ENCODE measurements at places on chromosomes 13 and 19.

DNA sequence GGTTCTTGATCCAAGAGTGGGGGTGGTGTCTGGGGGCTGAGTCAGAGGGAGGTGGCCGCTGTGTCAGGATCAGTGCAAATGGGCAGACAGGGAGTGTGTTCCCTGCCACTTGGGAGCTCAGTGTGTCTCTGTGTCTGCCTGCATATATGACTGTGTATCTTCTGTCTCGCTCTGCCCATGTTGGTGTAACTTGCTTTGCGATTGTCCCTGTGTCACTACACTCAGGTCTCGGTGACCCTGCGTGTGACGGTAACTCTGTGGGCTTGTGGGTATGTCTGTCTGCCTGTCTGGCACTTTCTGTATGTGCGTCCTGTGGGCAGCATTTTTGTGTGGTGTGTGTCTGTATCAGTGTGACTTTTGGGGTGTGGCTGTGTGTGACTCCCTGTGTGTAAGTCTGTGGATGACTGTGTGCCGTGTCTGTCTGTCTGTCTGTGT is 8.2 kb upstream of the ERFL start:
- DNase-seq, result no peak

- no peak for DNase-seq
Measured at GRCh38 chr13:52447815-52448552, 2.5 kb downstream of the VPS36 start.

- DNase-seq, result no peak
Measured at GRCh38 chr13:21395953-21396352, 63.1 kb downstream of the ZDHHC20 start.

- DNase-seq, result peak; percentile 81
Measured at GRCh38 chr19:52007806-52008557, at the start of gene ZNF615. Gene ZNF615, minus strand, starts transcription at chr19:52008211. Its CDS starts 4,500 bp downstream, at chr19:52003711.

DNA sequence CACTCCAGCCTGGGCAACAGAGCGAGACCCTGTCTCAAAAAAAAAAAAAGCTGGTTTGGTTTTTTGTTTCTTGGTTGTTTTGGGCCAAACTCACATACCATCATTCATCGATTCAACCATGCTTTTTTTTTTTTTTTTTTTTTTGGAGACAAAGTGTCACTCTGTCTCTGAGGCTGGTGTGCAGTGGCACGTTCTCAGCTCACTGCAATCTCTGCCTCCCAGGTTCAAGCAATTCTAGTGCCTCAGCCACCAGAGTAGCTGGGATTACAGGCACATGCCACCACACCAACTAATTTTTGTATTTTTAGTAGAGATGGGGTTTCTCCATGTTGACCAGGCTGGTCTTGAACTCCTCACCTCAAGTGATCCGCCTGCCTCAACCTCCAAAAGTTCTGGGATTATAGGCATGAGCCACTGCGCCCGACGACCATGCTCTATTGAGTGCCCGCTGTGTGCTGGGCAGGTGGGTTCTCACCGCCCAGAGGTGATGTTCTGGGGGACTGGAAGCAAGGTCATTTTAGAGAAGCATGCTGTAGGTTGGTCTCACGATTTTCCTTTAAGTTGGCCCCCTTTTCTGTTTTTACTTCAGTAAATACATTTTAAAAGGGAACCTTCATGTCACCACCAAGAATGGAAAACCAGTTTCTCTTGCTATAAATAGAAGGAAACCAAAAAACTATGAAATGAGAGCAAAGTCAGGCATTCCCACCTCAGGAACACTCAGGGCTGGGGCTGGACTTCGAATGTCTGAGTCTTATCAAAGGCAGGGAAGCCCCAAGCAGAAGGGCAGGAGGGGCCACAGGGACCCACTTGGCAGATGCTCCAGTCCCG is 8.3 kb upstream of the JUND start:
- DNase-seq, result no peak

- no peak for DNase-seq
Measured at GRCh38 chr13:62781866-62782265, 1366.2 kb upstream of the PCDH20 start.

DNA sequence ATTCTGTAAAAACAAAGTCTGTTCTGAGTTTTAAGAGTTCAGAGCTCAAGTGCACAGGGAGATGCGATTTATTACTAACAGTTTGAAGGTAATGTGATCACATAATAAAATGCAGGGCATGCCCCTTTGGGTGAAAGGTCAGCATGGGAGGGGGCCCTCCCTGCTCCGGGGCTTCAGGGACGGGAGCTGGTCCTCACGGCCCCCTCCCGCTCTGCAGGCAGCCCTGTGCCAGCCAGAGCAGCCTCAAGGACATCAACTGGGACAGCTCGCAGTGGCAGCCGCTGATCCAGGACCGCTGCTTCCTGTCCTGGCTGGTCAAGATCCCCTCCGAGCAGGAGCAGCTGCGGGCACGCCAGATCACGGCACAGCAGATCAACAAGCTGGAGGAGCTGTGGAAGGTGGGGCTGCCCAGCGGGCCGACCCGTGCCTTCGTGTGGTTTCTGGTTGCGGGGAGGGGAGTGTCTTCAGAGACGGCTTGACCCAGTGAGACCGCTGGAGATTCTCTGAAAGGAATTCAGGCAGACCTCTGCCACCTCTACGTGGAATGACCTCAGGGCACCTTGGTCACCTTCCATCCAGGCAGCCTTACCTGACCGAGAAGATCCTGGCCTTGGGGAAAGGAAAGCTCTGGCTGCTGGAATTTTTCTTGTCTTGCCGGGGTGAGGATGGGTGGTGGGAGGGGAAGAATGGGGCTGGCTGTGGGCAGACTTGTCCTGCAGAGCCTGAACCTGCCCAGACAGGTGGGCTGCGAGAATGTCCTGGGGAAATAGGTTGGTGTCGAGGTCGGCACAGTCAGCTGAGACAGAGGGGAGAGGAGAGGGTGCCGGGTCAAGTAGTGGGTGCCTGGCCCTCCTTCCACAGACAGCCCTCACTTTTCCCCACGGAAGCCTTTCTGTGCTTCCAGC is 19.0 kb downstream of the UPF1 start:
- no peak for DNase-seq

DNA sequence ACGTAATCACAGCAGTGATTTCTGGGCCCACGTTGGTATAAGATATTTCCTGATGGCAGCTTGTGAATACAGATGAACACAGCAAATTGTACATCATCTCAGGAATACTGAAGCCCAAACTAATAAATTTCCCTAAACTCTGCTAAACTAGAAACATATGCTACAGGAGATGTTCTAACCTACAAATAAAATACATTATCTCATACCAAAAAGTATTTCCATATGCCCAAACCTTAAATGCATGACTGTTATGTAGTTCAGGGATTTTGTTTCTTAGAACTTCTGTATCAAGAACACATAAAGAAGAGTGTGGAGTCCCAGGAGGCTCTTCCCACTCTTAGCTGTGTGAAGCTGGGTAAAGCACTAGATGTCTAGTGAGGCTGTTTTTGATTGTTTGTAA is 138.4 kb downstream of the RFC3 start:
- no peak for DNase-seq

- peak; percentile 98 for DNase-seq
Measured at GRCh38 chr13:27182844-27183497, 11.4 kb upstream of the USP12 start.

DNA sequence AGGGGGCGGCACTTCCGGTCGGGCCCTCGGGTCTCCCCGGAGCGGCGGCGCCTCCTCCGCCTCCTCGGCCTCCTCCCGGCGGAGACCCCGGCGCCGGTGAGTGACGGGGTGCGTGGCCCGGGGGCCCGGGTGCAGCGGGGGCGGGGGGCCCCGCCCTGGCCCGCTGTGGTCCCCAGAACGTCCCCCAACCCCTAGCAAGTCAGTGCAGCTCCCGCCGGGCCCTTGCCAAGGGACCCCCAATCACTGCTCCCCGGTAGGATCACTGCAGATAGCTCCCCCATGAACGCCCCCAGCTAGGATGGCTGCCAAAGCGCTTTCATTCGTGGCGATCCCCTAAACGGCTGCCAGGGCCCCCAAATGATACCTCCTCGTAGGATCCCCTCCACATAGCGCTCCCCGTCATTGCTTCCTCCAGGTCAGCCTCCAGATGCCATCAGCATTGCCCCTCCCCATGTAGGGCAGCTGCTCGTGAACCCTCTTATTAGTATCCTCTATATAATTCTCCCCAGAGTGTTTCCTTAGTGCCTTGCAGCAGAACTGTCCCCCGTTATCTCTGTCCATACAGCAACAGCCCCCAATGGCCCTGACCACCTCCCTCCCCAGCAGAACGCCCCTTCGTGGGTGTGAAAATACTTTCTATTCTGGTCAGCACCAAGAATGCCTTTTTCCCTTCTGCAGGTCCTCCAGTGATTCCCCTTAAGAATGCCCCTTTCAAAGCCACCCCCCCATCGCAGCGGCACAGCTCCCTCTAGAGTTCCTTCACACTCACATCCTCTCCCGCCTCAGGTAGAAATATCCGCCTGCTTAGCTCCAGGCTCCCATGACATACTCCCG is at the start of gene ZNF865:
ZNF865 (plus strand) TSS at position 11 of the 834 bp plus-strand sequence. CDS start 7,972 bp downstream, outside the sequence.
- DNase-seq, result peak; percentile 87

- DNase-seq, result no peak
Measured at GRCh38 chr13:46166947-46167610, 14.9 kb downstream of the LCP1 start.

DNA sequence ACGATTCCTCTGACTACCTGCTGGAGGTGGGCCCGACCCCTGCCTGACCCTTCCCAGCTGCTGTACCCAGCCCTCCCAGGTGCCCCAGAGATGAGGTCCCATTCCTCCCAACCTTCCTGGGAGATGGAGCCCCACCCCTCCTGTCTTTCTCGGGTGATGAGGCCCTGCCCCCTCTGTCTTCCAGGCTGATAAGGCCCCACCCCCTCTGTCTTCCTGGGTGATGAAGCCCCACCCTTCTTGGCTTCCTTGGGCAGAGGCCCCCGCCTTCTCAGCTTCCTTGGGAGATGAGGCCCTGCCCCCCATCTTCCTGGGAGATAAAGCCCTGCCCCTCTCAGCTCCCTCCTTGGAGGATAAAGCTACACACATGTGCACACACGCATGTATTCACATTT is 47.9 kb downstream of the CERS4 start:
- DNase-seq, result no peak

GRCh38 chr19:15252398-15253018 is 20.3 kb upstream of the EPHX3 start:
- DNase-seq, result no peak

DNA sequence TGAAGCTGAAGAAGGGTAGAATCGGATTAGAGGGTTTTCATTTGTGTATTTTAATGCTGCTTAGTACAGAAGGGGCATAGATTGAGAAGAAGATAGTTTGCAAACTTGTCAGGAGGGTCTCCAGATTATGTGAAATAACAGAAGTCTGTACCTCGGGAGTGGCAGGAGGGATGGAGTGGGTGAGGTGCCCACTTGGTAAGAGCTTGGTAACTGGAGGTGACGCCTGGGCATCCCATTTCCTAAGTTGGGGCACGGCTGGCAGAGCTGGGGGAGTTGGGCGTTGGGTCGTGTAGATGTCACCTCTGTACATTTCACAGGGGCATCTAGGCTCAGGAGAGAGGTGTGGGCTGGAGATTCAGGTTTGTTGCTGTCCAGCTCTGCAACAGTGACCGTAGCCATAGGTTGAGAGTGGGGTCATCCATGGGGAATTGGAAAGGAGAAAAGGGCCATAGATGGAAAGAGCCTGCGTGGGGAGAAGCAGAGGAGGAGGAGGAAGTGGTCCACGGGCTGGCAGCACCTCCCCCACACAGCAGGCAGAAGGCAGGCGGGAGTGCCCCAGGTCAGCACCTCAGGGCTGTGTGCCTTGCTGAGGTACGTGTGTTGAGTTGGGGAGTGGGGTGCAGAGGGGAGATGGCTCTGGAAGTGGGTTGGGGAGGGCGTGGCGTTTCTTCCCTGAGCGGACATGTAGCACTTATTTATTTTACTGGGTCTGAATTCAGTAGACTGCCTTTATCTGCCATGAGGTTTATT is 31.2 kb downstream of the MPHOSPH8 start:
- DNase-seq, result no peak

GRCh38 chr13:38262211-38262610 is 87.4 kb upstream of the UFM1 start:
- no peak for DNase-seq

DNA sequence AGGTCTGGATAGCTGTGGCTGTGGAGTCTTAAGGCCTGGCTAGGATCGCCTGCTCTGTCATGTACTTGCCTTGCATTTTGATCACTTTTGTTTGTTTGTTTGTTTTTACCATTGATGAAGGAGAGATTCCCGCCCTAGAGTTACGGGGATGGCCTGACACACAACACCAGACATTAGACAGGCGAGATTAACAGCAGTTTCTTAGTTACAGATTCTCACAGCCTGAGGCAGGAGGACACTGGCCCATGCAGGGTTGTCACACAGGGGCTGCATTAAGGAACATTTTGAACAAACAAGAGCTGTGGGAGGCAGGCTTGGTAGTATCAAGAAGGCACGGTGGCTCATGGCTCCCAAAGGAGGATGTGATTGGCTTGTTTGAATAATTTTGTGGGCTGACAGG is 291.8 kb downstream of the HS6ST3 start:
- no peak for DNase-seq

DNA sequence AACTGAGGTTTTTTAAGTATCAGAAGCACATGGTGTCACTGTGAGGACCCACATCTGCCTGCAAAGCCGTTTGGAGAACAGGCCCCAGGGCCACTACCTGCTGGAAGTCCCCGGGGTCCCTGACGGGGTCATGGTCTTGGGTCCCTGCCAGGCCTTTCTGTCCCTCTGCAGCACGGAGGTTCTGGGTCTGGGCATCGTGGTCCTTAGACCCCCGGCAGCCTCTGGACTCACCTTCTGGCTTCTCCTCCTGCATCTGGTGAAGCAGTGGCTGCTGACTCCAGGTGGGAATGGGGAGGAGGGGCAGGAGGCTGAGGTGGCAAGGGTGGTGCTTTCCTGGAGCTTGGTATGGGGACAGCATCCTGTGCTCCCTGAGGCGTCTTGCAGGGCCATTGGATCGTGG is 198.6 kb downstream of the TEX29 start:
- DNase-seq, result no peak

DNA sequence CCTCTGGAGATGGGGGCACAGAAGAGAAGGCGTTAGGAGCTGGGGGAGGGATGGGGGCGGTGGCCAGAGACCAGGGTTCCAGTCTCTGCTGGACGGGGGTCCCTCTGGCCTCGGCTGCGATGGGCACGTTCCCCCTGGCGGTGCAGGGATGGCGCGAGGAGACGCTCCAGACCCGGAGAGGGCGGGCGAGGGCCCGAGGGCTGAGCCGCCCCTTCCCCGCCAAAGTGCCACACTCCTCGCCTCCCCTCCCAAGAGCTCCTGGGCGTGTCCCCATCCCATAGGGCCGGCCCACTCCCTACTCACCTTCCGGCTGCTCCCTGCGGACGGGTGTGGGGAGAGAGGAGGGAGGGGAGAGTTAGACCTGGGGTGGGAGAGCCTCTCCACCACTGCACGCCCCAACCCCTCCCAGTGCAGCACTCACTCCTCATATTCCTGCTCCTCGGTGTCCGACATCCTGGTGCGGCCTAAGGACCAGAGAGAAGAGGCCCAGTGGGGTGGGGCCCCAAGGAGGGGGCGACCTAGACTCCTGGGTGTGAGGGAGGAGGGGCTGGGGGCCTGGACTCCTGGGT is 2.2 kb downstream of the TNNT1 start:
- peak; percentile 78 for DNase-seq

DNA sequence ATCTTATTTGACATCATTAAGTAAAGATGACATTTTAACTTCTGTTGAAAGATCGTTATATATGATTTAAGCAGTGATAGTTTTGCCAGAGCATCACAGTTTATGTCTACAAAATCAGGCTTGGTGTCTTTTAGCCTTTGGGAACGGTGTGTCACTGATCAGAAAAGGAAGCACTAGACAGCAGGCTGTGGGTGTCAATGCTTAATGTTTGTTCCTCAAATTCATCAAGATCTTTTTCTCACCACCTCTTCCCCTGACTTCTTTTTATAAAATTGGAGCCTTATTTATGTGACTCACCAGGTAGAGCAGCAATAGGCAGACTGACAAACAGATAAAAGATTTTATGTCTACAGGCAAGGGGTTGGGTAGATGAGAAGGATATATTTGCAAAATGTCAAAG is 1558.5 kb downstream of the EFNB2 start:
- no peak for DNase-seq

- no peak for DNase-seq
Measured at GRCh38 chr13:44195245-44195644, 178.4 kb upstream of the SERP2 start.

All from RKO (cell line).